GM23248 (cell line): ENCODE measurements at places on chromosomes 5 and 9. TPM values are rescaled to one million over a fixed set of nuclear protein-coding genes. Genes with fewer than 3 reads are reported as not detected.

DNA sequence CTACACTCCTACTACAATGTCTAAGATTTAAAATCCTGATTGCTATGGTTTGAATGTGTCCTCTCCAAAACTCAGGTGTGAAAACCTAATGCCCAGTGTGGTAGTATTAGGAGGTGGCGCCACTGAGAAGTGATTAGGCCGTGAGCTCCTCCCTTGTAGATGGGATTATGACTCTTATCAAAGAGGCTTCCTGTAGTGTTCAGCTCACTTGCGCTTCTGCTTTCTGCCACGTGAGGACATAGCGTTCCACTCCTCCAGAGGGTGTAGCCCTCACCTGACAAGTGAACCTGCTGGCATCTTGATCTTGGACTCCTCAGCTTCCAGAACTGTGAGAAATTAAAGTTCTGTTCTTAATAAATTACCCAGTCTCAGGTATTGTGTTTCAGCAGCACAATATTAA is 33.0 kb upstream of the WHRN start:
- H3K4me1 ChIP-seq, result no peaks in the 10 kb centered on the region
- DNase-seq, result no peak
- H3K27ac ChIP-seq, result no peak overlapping the region
- H3K4me3 ChIP-seq, result no peak overlapping the region
- H3K36me3 ChIP-seq, result no peaks in the 10 kb centered on the region

GRCh38 chr9:38652486-38652885 is 32.1 kb upstream of the ANKRD18A start:
- peaks cover 3% of the 10 kb centered on the region; the same call in 1 of the 2 replicates for H3K27me3 ChIP-seq
- no peaks in the 10 kb centered on the region for H3K36me3 ChIP-seq
- H3K4me1 ChIP-seq, result no peaks in the 10 kb centered on the region
- H3K27ac ChIP-seq, result no peak overlapping the region

Gene NOXA1
- total RNA-seq, result 0.32 TPM in 1 of 2 replicates, not detected in the other

Gene COL23A1
- total RNA-seq, result not detected in 2 replicates

DNA sequence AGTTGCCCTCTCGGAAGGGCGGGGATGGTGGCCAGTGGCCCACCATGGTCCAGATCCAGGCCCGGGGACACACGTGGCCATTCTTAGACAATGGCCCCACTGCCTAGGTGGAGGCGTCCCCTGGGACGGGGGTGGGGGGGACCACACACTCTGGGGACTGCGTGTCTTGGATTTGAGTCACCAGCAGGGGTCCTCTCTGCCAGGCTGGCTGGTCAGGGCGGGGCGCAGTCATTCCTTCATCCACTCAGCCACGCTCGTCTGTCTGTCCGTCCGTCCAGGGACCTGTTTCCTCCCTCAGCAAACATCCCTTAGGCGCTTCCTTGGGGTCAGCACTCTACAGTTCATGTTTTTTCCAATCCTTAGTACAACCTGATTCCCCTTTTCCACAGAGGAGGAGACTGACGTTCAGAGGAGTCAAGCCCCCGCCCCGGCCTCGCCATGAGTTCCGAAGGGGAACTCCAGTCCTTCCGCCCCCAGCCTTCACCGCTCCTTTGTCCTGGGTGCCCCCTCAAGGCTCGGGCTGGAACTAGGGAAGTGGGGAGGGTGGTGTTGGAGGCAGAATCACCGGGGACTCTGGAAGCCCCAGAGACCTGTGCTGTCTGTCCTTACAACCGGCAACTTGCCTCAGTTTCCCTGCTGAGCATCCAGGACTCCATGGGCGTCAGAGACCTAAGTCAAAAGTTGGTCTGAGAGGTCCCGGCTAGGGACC is 276.6 kb upstream of the MVB12B start:
- no peaks in the 10 kb centered on the region for H3K36me3 ChIP-seq
- H3K4me3 ChIP-seq, result no peak overlapping the region
- DNase-seq, result no peak
- no peaks in the 10 kb centered on the region for H3K4me1 ChIP-seq
- H3K27me3 ChIP-seq, result peaks cover 17% of the 10 kb centered on the region; the same call in 1 of the 2 replicates

GRCh38 chr5:169442403-169442874 is 141.1 kb upstream of the SPDL1 start:
- H3K27ac ChIP-seq, result no peak overlapping the region
- H3K4me1 ChIP-seq, result peaks cover 14% of the 10 kb centered on the region
- H3K4me3 ChIP-seq, result no peak overlapping the region

DNA sequence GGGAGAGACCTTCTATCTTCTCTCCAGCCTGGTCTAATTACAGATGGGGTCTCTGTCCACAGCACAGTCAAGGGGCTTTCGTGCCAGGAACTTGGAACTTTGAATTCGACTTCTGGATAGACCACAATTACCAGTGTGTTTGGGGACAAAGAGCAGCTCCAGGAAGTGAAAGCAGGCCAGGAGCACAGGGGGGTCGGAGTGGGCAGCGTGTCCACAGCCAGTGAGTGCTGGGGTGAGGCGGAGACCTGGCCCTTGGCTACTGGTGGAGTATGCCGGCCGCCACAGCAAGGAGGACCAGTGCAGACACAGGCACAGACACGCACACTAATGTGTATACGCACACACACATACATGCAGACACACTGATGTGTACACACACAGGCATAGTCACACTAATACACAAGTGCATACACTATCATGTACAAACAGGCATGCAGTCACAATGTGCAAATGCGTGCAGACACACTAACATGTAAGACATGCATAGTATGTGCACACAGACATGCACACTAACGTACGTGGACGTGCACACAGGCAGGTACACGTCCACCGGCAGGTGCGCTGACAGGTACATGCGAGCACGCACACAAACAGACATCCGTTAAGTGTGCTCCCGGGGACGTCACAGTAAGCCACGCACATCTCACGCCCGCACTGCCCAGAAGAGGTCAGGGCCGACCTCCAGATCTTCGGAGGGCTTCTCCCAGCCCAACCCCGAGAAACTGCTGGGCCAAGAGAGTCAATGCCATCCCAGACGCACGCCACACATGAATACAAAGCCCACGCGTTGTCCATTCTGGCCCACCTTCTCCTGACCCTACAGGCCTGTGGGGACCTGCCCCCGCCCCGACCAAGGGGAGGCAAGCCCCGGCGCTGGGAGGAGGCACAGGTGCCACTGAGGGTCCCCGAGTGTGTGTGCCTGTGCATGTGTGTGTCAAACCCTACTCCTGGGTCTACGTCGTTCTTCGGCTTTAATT is 46.5 kb downstream of the NKD2 start:
- H3K4me1 ChIP-seq, result no peaks in the 10 kb centered on the region
- no peaks in the 10 kb centered on the region for H3K36me3 ChIP-seq
- no peak overlapping the region for H3K4me3 ChIP-seq
- H3K27me3 ChIP-seq, result no peaks in the 10 kb centered on the region
- DNase-seq, result no peak
- no peak overlapping the region for H3K27ac ChIP-seq

DNA sequence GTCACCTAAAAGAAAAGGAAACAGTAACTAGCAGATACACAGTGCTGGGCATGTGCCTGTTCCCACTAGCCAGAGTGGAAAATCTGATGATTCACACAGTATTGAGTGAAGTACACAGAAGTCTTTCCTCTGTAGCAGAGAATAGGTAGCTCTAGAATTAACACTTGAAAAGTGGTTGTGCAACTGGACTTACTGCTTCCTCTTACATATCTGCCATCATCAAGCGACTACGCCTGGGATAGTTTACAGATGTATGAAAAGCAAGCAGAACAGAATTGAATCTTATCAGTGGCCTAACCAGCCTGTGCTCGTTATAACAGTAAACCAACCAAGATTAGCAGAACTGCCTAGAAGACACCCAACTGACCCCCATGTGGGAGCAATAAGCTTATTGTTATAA is 130.6 kb downstream of the DTWD2 start:
- H3K27ac ChIP-seq, result no peak overlapping the region
- H3K27me3 ChIP-seq, result no peaks in the 10 kb centered on the region
- H3K4me3 ChIP-seq, result no peak overlapping the region
- peak; percentile 11 for DNase-seq

- DNase-seq, result no peak
- H3K36me3 ChIP-seq, result no peaks in the 10 kb centered on the region
- no peak overlapping the region for H3K27ac ChIP-seq
Observed at GRCh38 chr9:92132501-92132900, 17.3 kb upstream of the SPTLC1 start.

Gene CDH18
- 0.22 TPM in 1 of 2 replicates, not detected in the other for total RNA-seq

DNA sequence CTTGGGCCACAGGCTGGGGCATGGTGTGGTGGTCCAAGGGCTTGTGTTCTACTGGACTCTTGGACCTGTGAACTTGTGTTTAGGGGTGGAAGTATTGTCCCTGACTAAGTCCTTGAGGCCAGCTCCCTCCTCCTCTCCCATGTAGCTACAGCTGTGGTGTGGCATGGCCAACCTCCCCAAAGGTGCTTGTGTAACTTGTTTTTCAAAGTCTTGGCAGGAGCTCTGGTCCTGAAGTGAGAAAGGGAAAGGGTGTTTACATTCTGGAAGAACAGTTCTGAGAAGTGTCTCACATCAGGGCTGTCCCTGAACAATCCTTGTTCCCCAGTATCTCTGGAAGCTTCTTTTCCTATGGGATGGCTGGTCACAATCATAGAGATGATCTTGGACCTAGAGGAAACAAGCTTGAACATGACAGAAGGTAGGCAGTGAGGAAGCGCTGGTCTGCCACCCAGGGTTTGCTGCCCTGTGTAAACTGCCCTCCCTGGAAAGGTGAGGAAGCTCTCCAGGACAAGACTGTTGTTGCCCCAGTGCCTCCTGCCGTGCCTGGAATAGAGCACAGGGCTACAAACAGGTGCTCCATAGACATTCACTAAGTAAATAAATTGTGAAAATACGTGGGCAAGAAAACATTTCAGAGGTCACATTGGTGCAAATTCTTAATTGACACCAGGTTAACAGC is 64.6 kb upstream of the KLF9 start:
- no peak overlapping the region for H3K4me3 ChIP-seq
- H3K27ac ChIP-seq, result no peak overlapping the region
- no peaks in the 10 kb centered on the region for H3K36me3 ChIP-seq
- no peaks in the 10 kb centered on the region for H3K27me3 ChIP-seq
- peak; percentile 27 for DNase-seq

- H3K4me3 ChIP-seq, result no peak overlapping the region
- no peak overlapping the region for H3K27ac ChIP-seq
- DNase-seq, result peak; percentile 86
- no peaks in the 10 kb centered on the region; the same call in 1 of the 2 replicates for H3K4me1 ChIP-seq
- H3K36me3 ChIP-seq, result no peaks in the 10 kb centered on the region
Observed at GRCh38 chr9:131094622-131095021, 1.7 kb upstream of the AIF1L start.

Gene AJM1
- 0.89 and 1.4 TPM in 2 replicates for total RNA-seq

- H3K36me3 ChIP-seq, result peaks cover 15% of the 10 kb centered on the region; the same call in 1 of the 2 replicates
- H3K4me1 ChIP-seq, result no peaks in the 10 kb centered on the region
- H3K4me3 ChIP-seq, result no peak overlapping the region
- H3K27me3 ChIP-seq, result no peaks in the 10 kb centered on the region
Observed at GRCh38 chr5:141994511-141995136, 18.2 kb downstream of the GNPDA1 start.

Gene PSIP1
- 31.2 and 36.9 TPM in 2 replicates for total RNA-seq

Gene SLC34A1
- total RNA-seq, result not detected in 2 replicates

DNA sequence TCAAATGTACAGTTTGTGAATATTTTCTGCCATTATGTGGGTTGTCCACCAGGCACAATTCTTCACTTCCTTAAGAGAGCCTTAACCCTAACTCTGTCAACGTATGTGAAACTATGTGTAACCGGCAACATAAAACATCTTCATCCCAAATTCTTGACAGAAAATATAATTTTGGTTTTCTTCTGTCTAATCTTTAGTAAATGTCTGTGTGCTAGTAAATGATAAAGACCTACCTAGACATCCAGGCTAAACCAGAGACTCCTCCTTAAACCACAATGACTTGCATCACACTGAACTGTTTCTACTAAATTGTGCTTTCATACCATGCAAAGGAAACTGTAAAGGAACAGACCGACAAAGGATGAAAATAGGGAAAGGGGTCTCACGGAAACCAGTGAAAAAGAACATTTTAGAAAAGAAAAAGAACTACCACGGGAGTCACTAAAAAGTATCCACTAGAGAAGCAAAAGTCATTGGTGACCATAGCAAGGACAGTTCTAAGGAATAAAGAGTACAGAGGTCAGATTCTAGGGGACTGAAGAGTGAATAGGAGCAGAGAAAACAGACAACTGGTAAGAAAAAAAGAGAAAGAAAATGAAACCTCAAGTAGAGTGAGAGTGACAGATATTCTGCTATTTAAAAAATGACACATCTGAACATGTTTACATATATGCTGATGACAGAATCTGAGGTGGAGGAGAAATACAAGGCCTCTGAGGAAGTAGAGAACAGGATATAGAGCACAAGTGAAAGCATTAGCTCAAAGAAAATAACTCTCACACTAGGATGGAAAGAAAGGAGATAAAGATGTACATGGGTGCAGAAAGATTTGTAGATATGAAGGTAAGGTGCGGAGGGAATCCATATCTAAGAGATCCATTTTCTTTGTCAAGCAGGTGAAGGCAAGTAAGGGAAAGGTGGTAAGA is 49.4 kb downstream of the FNIP1 start:
- no peak overlapping the region for H3K4me3 ChIP-seq
- DNase-seq, result peak; percentile 33
- 0 out of 2 replicates have a peak overlapping the region, but pooled peaks have one; percentile 13 for H3K27ac ChIP-seq
- no peaks in the 10 kb centered on the region for H3K27me3 ChIP-seq
- H3K4me1 ChIP-seq, result peaks cover 22% of the 10 kb centered on the region
- H3K36me3 ChIP-seq, result 0 out of 2 replicates have a peak, but pooled peaks cover 14% of the 10 kb centered on the region

Gene SPINK13
- not detected in 2 replicates for total RNA-seq

GRCh38 chr9:79236466-79236865 is 335.3 kb upstream of the TLE4 start:
- H3K27ac ChIP-seq, result no peak overlapping the region
- DNase-seq, result peak; percentile 20
- no peaks in the 10 kb centered on the region for H3K4me1 ChIP-seq
- no peaks in the 10 kb centered on the region for H3K36me3 ChIP-seq
- no peaks in the 10 kb centered on the region for H3K27me3 ChIP-seq
- no peak overlapping the region for H3K4me3 ChIP-seq

Gene TAF11L10
- not detected in 2 replicates for total RNA-seq

Gene CCNO
- 3.3 TPM in 1 of 2 replicates, not detected in the other for total RNA-seq

DNA sequence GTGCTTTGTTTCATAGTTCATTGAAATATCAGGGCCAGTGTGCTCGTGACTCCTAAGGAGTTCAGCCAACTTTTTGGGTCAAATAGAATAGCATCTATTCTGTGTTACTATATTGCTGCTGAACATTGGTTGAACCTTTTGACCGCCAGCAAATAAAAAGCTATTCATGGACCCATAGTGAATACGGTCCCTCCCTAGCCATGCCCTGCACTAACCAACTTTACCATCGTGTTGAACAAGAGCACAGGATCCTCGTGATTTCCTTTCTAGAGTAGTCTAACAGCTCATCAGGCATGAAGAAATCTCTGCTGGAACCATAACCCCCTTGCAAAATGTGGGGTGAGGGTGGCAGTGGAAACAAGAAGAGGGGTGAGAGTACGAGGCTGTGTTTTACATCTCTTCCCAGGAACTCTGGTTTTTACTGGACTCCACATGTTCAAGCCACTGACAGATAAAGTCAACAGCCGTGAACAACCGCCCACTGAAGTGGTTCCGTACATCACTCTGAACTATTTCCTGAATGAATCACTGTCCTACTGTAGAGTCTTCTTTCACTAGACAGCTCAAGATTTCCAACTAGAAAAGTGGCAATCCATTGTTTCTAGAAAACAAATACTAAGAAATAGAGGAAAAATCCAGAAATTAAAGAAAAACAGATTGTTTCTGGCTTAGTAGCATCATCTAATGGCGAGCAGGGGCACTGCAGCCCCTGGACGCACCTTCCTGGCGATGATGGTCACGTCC is 70.1 kb upstream of the SPATA31E1 start:
- H3K27me3 ChIP-seq, result no peaks in the 10 kb centered on the region
- H3K36me3 ChIP-seq, result no peaks in the 10 kb centered on the region
- DNase-seq, result peak; percentile 88
- H3K27ac ChIP-seq, result peak overlapping the region; percentile 29

Gene SFXN1
- total RNA-seq, result 73.0 and 96.4 TPM in 2 replicates

GRCh38 chr9:5416953-5417352 is 20.8 kb downstream of the PLGRKT start:
- no peaks in the 10 kb centered on the region for H3K27me3 ChIP-seq
- no peaks in the 10 kb centered on the region for H3K4me1 ChIP-seq
- DNase-seq, result no peak
- H3K27ac ChIP-seq, result no peak overlapping the region

Gene SPATA31A3
- total RNA-seq, result not detected in 2 replicates
